Nephron progenitor cell (in vitro differentiated cells): ENCODE measurements at places on chromosomes 3 and 15.

DNA sequence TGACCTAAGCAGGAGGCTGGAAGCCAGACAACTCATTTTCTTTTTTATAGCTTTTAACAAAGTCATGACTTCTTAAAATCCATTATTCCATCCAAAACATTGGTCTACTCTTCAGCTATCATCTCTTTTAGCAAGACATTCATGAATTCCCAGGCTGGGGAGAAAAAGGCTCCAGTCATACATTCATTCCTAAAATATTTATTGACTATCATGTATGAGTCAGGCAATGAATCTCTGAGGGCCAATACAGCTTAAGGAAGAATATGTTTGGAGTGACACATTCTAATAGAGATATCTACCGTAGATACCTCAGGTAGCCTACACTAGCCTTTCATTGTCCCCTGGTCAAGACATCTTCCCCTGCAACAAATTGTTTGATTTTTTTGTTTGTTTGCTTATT lies 196.4 kb upstream of the NANOGP8 start:
- no peak for DNase-seq

- no peak for DNase-seq
Measured at GRCh38 chr15:94723801-94724200, 492.4 kb downstream of the MCTP2 start.

GRCh38 chr3:46301122-46301835 lies 52.6 kb upstream of the CCR2 start:
- DNase-seq: no peak

GRCh38 chr3:187212705-187213104 lies 15.4 kb downstream of the RTP1 start:
- DNase-seq: no peak

GRCh38 chr15:33865416-33865815 lies 102.9 kb upstream of the CHRM5 start:
- no peak for DNase-seq

- no peak for DNase-seq
Measured at GRCh38 chr3:127817406-127817841, 4.9 kb downstream of the MGLL start.

- DNase-seq: no peak
Measured at GRCh38 chr3:116897382-116897781, 187.8 kb downstream of the TUSC7 start.

- DNase-seq: peak; percentile 43
Measured at GRCh38 chr3:4290272-4290893, 12.8 kb upstream of the SETMAR start.

GRCh38 chr15:49621887-49622286 lies 1.0 kb downstream of the DTWD1 start:
- DNase-seq: no peak

GRCh38 chr15:100890850-100891249 lies 11.2 kb downstream of the ALDH1A3 start:
- no peak for DNase-seq

GRCh38 chr3:196638861-196639482 lies 522 bp upstream of the NRROS start:
- no peak for DNase-seq
